Omental fat pad (tissue), 4 donors: ENCODE measurements at places on chromosomes 7 and 10. TPM values are rescaled to one million over a fixed set of nuclear protein-coding genes. Genes with fewer than 3 reads are reported as not detected.

DNA sequence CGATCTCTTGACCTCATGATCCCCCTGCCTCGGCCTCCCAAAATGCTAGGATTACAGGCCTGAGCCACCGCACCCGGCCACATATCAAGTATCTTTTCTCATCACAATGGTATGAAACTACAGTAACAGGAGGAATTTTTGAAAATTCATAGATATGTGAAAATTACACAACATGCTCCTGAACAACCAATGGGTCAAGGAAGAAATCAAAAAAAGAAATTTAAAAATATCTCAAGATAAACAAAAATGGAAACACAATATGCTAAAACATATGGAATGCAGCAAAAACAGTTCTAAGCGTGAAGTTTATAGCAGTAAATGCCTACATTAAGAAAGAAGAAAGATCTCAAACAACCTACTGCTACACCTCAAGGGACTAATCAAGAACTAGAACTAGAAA, 59.8 kb upstream of the ADAM12 start:
- DNase-seq, result no peak

DNA sequence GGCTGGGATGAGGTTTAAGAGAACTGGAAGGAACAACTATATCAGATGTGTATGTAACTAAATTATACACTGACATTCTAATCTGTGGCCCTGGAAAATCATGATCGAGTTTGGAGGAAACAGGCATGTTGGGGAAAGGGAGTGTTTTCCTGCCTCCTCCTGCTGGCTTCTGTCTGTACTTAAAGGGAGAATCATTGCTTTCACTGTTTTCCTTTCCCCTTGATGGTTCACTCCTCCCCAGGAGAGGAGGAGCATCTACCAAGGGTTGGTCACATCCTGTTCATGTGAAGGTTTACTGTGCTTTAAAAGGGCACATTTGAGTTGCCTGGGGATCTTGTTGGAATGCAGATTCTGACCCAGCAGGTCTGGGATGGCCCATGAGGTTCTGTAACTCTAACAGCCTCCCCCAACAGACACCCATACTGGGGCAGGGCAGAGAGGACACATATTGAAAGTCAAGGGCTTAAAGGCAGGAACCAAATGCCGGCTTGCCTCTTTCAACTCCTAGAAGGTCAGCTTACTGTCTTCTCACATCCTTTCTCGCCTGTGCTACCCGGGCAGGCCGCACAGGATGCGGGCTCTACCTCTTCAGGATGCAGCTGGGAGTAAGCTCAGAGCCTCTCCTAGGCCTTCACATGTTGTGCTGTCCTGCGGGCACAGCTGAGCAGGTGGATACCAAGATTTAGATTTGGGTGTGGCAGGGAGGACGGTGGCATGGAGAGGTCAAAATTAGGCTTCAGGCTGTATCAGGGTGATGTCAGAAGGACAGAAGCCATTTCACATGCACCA, 694.8 kb downstream of the KCNMA1 start:
- no peak for DNase-seq

DNA sequence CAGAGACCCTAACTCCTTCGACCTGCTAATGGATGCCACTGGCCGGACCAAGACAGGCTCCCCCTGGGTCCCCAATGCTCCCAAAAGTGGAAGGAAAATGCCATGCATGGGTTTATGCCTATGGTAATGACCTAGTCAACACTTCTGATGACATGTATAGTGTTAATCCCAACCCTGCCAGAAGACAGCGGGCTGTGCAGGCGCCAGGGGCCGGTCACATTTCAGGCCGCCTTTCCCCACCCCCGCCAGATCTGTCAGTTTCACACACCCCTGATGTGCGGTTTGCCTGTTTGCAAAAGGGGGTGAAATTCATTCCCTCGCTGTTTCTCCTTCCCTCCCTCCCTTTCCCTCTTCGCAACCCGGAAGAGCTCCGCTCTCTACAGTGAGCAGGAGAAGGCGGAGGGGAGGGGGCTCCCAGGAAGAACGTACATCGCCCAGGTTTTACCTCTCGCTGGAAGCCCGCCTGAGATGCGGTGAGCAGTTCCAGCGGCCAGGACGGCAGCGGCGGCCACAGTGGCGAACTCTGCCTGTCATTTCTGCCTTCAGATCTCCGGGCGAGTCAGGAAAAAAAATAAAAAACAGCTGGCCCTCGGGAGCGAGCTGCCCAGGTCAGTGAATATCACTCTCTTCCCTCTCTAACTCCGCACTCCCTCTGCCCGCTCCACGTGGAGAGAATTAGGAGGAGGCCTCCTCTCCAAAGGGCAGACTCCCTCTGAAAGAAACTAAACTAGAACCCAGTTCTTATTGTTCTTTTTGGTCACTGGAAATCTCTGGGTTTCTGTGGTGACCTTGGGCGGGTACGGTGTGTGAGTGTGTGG, 9.4 kb upstream of the GATA3 start:
- no peak for DNase-seq

Gene FBXL13
- 2.1 TPM for total RNA-seq

GRCh38 chr7:94133460-94133859, 129.3 kb upstream of the BET1 start:
- no peak for DNase-seq

- DNase-seq, result no peak
Observed at GRCh38 chr7:115183431-115184057, 261.6 kb downstream of the MDFIC start.

Gene CALML5
- total RNA-seq, result not detected

GRCh38 chr7:128904381-128905197, 5.9 kb downstream of the KCP start:
- DNase-seq, result no peak

Gene UCN3
- total RNA-seq, result not detected

Gene CUBN
- total RNA-seq, result 1.6 TPM

- no peak for DNase-seq
Observed at GRCh38 chr7:121901026-121901425, 28.1 kb downstream of the PTPRZ1 start.

Gene TMEM225B
- total RNA-seq, result 1.8 TPM

Gene RBP4
- 224 TPM for total RNA-seq

Gene LIPJ
- not detected for total RNA-seq

DNA sequence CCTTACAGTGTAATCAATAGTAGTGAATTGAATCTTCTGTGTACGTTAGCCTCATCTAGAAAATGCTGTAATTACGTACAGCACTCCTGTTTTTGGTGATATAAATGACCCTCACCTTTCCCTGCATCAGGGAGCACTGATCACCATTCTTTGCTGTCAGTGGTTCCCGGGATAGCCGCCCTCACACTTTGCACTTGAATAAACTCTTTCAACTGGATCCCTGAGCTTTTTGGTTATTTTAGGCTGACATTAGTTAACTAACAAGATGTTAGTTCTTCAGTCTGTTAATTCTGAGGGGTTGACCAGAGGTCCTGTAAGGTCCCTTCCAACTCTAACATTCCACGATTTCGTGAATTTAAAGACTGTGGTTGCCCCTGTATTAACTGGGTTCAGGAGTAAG, 23.4 kb upstream of the ZC3HAV1 start:
- DNase-seq, result no peak

Gene C10orf62
- 0.88 TPM for total RNA-seq

Gene OR9A2
- not detected for total RNA-seq

DNA sequence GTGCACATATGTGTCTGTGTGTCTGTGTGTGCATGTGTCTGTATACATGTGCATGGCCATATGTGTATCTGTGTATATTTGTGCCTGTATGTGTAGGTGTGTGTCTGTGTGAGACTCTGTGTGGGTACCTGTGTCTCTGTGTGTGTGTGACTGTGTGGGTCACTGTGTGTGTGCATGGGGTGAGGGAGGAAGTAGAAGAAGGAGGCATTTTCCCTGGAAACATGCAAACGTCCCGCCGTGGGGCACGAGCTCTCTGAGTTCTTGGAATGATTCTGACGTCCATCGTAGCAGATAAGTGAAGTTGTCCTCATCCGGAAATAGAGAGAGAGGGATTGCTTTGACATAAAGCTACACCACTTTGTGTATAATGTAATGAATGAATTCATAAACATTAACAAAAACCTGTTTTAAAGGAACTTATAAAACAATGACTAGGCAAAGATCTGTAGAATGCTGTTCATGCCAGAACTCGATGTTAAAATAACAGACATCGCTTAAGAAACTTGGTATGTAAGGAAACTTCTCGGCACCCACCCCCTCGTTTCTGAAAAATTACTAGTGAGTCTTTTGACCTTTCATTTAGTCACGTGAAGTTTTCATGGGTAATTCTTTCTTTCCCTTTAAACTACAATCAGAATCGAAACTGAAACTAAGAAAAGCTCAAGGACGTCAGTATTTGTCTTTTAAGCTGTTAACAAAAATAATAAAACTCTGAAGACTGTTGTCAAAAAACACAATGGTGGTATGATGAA, 43.6 kb upstream of the KLF6 start:
- DNase-seq, result no peak

Gene HOXA3
- total RNA-seq, result 4.5 TPM

DNA sequence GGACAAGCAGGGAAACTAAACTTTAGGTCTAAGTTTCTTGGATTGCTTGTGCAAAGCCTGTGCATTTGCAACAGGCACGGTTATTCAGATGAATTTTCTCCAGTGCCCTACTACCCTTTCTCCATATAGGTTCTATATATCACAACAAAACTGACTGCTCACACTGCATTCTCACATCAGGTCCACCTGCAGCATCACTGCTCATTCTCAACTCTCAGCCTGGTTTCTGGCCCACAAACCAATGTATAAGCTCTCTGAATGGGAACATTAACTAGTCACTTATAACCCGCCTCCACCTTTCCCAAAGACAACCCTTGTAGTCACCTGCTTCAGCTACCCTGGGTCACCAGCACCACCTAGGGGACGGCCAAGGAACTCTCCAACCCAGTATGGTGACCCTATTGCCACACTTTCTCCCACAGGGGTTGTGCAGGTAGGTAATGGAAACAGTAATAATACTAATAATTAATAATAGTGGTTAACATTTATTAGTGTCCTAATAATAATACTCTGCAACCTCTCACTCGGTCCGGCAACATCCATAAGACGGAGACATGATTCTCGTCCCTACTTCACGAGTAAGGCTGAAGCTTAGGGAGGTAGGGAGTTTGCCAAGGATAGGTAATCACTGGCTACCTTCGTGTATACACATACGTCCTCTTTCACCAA, 97.3 kb downstream of the CLEC2L start:
- no peak for DNase-seq

GRCh38 chr10:4678951-4679671, 146.9 kb upstream of the AKR1E2 start:
- no peak for DNase-seq

- DNase-seq, result no peak
Observed at GRCh38 chr10:51260376-51260775, 186.1 kb downstream of the PRKG1 start.

DNA sequence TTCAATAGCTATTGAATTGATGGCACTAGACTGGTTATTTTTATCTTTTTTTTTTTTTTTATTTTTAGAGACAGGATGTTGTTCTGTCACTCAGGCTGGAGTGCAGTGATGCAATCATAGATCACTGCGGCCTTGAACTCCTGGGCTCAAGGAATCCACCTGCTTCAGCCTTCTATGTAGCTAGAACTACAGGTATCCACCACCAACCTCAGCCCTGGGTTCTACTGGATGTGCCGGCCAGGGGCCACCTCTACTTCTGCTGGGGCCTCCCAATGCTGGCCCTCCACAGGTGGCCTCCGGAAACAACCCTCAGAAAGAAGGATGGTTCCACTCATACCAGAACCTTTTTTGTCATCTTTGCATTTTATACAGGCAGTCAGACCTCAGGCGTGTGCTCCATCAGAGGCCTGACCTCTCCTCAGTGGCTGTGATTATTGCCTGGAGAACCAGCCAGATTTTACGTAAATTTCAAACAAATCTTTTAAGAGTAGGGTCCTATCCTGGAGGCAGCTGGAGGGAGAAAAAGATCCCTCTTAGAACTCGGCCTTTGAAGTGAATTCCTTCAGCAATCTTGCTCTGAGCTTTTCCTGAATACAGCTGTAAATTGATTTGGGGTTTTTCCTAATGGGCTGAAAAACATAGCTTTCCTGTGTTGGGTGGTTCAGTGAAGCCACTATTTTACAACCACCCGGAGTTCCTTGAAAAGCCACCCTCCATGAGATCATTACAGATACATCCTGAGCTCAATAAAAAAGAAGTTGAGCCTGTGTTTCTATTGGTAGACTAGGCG, 110.0 kb downstream of the SPAG6 start:
- DNase-seq, result no peak

Gene SFMBT2
- 7.9 TPM for total RNA-seq

- DNase-seq, result no peak
Observed at GRCh38 chr10:117366741-117367140, 8.5 kb downstream of the PDZD8 start.

Gene CNTNAP2
- not detected for total RNA-seq

DNA sequence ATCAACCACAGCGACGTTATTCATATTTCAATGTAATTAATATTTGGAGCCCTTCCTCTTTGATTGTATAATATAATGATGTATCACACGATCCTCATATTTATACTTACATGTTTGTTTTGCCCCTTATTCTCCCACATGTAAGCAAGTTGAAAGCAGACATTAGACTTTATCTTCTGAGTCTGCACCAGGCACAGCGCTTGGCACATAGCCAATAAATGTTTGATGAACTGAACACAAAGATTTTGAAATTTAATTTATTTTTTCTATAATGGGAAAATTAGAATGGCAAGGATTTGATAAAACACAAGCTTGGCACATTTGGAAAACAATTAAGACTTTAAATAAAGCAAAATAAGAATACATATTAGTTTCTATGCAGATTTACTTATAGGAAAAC, 31.6 kb downstream of the ZFAND4 start:
- no peak for DNase-seq

Gene FXYD4
- total RNA-seq, result not detected

DNA sequence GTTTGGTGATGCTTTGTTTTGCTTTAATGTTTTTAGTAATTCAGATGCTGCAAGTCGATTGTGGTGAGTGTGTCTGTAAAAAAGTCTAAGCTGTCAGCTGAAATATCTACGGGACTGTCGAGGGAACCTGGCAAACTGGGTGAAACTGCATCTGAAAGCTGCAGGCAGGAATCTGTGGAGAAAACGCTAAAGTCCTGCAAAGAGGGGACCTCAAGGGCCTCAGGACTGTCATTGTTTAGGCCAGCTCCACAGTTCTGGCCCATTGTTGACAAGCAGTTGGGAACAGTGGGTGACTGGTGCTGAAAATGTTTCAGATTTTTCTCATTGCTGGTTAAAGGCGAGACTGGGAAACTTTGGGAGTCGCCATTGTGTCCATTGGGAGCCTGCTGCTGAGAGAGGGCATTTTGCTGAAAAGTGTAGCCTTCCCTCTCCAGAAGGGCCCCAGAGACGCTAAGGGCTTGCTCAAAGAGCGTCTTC, 1.8 kb downstream of the HOXA2 start:
- no peak for DNase-seq

- no peak for DNase-seq
Observed at GRCh38 chr7:33904681-33905388, 504 bp upstream of the BMPER start.

- DNase-seq, result no peak
Observed at GRCh38 chr7:123204206-123204835, 4.6 kb upstream of the SLC13A1 start.

Gene PIK3CG
- 8.6 TPM for total RNA-seq
